Motor neuron (in vitro differentiated cells): ENCODE measurements at places on chromosomes 4 and X.

GRCh38 chr4:172982151-172982590 lies 186.4 kb upstream of the GALNT7 start:
- peak; percentile 50 for ATAC-seq

DNA sequence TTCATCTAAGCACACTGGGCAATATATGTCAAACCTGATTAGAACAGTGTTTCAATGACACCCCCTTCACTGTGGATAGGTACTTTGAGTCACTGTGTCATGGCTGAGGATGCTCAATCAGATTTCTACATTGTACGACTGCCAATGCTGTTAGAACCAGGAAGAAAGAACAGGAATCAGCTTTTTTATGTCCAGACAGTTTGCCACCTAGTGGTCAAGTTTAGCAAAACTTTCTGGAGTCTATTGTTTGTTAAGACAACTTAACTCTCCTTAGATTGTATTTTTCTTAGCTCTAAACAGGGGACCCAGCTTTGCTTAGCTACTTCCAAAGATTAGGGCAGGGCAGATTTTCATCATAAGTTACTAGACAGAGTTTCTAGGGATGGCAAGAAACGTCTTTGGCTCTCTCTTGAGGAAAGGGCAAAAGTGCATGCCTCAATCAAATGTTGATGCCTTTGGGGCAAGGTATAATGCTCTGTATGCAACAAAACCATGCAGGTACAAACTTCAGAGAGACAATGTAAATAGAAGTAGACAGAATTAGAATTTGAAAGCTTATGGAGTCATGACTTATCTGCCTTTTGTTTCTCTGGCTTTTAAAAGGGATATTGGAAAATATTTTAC lies 40.5 kb upstream of the BMP3 start:
- peak; percentile 33 for ATAC-seq

GRCh38 chrX:24494647-24495075 lies 29.6 kb downstream of the PDK3 start:
- no peak for ATAC-seq

- ATAC-seq = peak; percentile 76
Measured at GRCh38 chr4:139596034-139596683, 40.1 kb upstream of the SETD7 start.

DNA sequence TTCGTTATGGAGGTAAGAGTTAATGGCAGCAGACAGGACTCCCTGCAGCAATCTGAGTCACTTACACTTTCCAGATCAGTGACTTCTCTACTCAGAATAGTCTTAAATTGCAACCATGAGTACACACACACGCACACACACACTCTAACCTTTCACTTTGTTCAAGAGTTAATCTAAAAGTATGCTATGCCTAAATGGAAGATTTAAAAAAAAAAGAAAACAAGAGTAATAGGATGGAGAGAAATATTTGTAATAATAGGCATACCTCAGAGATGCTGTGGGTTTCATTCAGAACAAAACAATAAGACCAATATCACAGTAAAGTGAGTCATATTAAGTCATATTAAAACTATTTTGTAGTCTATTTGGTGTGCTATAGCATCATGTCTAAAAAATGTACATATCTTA lies 969.1 kb upstream of the PCDH10 start:
- no peak for ATAC-seq

DNA sequence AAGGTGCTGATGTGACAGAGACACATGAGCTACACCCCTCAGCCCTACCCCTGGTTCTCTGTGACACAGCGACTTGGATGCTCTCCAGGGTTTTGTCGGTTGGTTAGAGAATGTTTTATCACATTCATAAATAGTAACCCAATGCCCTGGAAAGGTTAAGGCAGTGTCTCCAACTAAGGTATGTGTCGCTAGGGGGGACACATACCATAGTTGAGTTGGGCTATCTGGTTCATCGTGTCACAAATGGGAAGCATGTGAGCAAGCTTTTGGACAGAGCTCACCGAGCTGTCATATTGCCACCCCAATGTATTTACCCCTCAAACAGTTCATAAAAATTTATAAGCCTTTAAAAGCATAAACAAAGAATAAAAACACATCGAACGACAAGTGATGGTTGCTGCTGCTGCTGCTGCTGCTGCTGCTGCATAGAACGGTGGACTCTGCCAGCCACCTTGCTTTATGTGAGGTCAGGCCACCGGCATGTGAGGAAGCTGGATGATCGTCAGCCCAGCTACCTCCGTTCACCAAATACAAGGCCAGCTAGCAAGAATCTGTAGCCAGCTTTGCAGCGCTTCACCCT lies 55.9 kb downstream of the STOX2 start:
- ATAC-seq = no peak

DNA sequence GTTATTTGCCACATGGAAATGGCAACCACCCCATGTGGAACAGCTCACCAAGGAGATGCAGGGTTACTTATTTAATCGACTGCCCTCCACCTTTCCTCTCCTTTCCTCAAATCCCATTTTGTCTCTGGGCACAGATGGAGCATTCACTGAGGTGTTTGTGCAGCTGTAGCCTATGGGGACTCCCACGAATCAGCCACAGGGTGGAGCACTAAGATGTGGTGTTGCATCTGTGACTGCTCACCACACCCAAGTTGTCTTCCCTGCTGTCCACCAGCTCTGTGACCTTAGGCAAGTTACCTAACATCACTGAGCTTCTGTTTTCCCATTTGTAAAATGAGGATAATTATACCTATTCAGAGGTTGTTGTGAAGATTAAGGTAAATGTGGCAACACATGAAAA lies 252.4 kb upstream of the CPEB2 start:
- ATAC-seq = no peak

DNA sequence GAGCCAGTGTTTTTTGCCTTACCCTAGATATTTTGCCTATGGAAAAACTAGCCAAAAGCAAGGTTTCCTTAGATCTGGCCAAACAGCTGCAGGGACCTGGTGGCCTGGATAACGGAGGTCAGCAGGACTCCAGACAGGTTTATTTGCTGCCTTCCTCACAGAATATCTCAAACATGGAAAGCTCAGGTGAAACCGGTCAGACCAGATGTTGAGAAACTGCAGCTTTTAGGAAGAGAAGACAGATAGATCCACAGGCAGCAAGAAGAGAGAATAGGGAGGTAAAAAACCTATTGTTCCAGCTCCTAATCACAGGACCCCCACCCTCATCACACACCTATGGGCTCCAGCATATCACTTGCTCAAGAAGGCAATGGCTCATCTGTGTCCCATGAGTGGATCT lies 16.2 kb downstream of the SLC16A2 start:
- ATAC-seq = no peak
